ENCODE measurements at places on chromosomes 3 and 15. TPM values are rescaled to one million over a fixed set of nuclear protein-coding genes. Genes with fewer than 3 reads are reported as not detected.

CCDC80 gene
- not detected for total RNA-seq

MINAR1 gene
- 0.32 TPM for total RNA-seq

TMEM207 gene
- not detected for total RNA-seq

ZCWPW2 gene
- 0.38 TPM for total RNA-seq

CEP152 gene
- total RNA-seq, result 23.2 TPM

SLC28A1 gene
- not detected for total RNA-seq

GTF2A2 gene
- total RNA-seq, result 228 TPM

SLC35A5 gene
- total RNA-seq, result 19.8 TPM

CATSPER2 gene
- total RNA-seq, result 1.2 TPM

SLITRK3 gene
- total RNA-seq, result not detected

SEMA4B gene
- total RNA-seq, result 7.5 TPM

EPHB1 gene
- total RNA-seq, result not detected

CCDC13 gene
- 0.52 TPM for total RNA-seq

EPHA6 gene
- not detected for total RNA-seq

ROBO2 gene
- not detected for total RNA-seq

RTP4 gene
- total RNA-seq, result 1.8 TPM

SKOR1 gene
- total RNA-seq, result 0.06 TPM

BFSP2 gene
- 0.61 TPM for total RNA-seq

UROC1 gene
- not detected for total RNA-seq

CHRNA3 gene
- not detected for total RNA-seq

C3orf18 gene
- 11.3 TPM for total RNA-seq

GP5 gene
- total RNA-seq, result 0.08 TPM

ERC2 gene
- total RNA-seq, result not detected

FBLN2 gene
- 0.15 TPM for total RNA-seq

SERPINI2 gene
- total RNA-seq, result not detected

ISG20 gene
- 28.9 TPM for total RNA-seq

CCDC54 gene
- not detected for total RNA-seq

CTXN2 gene
- total RNA-seq, result not detected

GPR149 gene
- total RNA-seq, result not detected

MYH15 gene
- total RNA-seq, result 0.17 TPM

MYZAP gene
- total RNA-seq, result not detected

GPR27 gene
- total RNA-seq, result 2.2 TPM

HGD gene
- 0.23 TPM for total RNA-seq

SLCO2A1 gene
- not detected for total RNA-seq

CLPX gene
- 67.6 TPM for total RNA-seq

CCDC9B gene
- 0.17 TPM for total RNA-seq

MYL3 gene
- total RNA-seq, result not detected

LTK gene
- total RNA-seq, result 0.11 TPM

TMEM266 gene
- 0.30 TPM for total RNA-seq

PLA2G4D gene
- not detected for total RNA-seq

PP2D1 gene
- total RNA-seq, result not detected

ERICH6 gene
- total RNA-seq, result not detected

MESP2 gene
- not detected for total RNA-seq

PTPRG gene
- total RNA-seq, result not detected

CCRL2 gene
- total RNA-seq, result 3.6 TPM

SMAD6 gene
- total RNA-seq, result 0.04 TPM

RETNLB gene
- not detected for total RNA-seq

PRKAR2A gene
- 57.2 TPM for total RNA-seq

TRAK1 gene
- 23.1 TPM for total RNA-seq

PRTG gene
- total RNA-seq, result not detected

COL6A5 gene
- not detected for total RNA-seq

SCN11A gene
- total RNA-seq, result 0.04 TPM

NTRK3 gene
- total RNA-seq, result not detected

AHSG gene
- not detected for total RNA-seq

SUSD5 gene
- not detected for total RNA-seq

EIF4E3 gene
- 22.3 TPM for total RNA-seq
